ENCODE measurements at places on chromosomes 4 and X.

DNA sequence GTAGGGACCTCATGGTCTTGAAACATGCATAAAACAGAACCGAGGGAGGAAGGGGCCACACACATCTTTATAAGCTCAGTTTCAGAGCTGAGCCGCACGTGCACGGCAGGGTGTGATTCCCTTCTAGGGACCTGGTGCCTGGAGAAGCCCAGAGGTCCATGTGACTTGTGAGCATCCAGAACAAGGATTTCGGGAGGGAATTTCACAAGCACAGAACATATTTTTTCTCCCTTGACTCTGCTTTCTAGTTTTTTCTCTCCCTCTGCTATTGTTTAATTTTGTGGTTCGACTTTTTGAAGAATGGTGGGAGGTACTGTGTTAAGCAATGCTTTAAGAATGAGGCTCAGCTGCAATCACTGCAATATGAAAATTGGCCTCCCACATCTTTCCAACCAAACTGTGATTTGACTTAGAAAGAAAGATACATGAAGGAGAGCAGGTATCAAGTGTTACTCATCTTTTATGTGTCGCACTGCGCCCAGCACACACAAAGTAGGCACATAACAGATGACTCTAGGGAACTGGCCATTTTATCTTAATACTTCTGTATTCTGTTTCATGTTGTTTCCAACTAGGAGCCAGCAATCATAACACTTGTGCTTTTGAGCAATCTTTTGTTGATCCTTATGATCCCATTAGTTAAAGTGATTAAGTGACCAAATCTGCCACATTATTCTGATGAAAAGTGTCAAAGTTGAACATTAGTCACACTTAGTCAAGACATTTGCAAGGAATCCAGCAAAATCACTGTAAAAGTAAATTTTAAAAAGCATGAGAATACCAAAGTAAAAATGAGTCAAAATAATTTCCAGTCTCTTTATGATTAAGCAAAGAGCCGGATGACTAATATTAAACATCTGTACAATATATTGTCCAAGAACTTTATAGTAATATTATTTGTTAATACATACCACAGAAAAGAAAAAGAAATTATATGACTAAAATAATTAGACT, 86.4 kb downstream of the SHISA3 start:
- DNase-seq = no peak

DNA sequence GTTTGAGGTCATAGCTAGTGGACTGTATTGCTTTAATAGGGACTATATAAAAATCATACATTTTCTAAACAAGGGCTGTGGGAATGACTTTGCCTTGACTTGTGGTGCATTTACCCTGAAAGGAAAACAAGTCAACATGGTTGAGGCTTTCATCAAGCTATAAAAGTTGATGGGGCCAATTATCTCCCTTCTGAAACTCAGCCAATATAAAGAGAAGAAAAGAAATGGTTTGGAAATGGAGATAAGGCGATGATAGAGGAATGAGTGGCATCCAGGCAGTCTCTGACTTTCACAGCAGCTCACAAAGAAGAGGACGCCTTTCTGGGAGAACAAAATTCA, 118.7 kb downstream of the SMARCA1 start:
- no peak for DNase-seq

DNA sequence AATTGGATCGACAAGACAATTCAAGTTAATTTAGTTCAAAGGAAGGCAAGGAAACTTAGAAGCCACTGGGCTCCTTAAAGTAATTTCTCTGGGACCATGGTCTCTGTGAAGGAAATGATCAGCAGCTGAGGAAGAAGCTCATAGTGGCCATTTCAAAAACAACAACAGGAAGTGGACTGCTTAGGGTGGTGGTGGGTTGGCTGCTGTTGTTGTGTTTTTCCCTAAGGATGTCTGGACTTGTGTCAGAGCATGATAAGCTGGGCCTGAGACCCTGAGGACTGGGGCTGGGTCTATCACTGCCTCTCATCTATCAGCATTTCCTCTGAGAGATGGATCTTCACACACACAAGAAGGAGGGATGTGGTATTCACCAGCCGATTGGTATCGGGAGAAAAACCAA, 18.3 kb downstream of the KDR start:
- no peak for DNase-seq

GRCh38 chr4:55965585-55965984, 16.8 kb downstream of the CEP135 start:
- DNase-seq = no peak

- DNase-seq = no peak
Observed at GRCh38 chr4:170741856-170742255, 652.1 kb upstream of the AADAT start.

DNA sequence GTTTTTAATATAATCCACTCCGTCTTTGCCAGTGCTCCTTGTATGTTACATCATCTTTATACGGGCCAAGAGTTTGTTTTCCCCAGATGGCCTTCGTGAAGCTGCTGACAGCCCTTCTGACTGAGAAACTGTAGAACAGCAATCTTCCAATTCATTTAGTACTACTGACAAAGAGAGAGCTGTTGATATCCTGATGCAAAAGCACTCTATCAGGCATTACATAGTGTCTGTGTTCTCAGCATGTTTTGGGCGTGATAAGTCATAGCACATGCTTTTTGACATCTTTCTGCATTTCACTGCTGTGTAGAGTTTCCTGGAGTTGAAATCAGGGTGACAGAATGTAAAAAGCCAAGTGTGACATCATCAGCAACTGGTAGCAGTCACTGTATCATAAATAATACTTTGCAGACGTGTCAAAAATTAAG, 746.3 kb upstream of the FAM241A start:
- peak; percentile 59 for DNase-seq

- DNase-seq = peak; percentile 77
Observed at GRCh38 chrX:13373431-13374187, 53.8 kb upstream of the ATXN3L start.

- no peak for DNase-seq
Observed at GRCh38 chr4:184329659-184330400, 112.2 kb upstream of the ENPP6 start.

DNA sequence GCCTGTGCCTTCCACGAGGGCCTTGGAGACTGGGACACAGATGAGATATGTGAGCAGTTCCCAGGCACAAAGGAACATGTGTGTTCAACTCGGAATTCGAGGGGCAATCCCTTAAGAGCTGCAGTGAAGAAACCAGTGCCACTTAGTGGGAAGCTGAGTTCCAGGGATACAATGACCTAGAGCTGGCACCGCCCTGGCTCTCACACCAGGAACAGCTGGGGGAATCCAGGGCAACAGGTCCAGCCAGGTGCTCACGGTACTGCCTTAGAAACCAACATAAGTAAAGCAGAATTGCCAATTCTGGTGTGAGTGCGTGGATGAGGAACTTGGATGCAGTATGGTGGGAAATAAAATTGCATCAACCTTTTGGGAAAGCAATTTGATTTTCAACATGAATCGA, 122.9 kb downstream of the AFAP1 start:
- DNase-seq = no peak

- DNase-seq = no peak
Observed at GRCh38 chrX:133859336-133859735, 126.1 kb downstream of the GPC3 start.

GRCh38 chr4:127445471-127445870, 187.3 kb upstream of the INTU start:
- DNase-seq = no peak

DNA sequence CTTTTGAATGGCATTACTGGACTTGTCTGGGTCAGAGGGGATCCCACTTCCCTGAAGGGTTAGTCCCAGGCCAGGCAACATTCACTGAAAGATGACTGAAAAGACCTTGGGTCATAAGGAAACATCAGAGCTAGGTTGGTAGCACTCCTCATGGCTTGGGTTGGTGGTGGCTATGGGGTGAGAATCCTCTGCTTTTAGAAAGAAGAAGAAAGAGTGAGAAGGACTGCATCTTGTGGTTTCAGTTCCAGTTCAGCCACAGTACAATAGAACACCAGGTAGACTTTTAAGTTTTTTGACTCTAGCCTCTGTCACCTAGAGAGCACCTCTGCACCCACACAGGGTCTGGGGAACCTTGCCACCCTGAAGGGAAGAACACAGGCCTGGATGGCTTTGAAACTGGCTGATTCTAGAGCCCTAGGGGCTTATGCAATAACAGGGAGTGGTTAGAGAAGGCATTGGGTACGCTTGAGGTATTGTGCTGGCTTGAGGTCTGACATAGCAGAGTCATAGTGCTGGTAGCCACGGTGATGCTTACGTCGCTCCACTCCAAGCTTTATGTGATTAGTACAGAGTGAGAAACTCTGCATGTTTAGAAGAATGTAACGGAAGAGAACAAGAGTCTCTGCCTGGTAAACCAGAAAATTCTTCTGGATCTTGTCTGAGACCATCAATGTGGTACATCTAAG, 36.5 kb downstream of the PRR32 start:
- no peak for DNase-seq

GRCh38 chr4:184348311-184349233, 125.8 kb downstream of the IRF2 start:
- no peak for DNase-seq

DNA sequence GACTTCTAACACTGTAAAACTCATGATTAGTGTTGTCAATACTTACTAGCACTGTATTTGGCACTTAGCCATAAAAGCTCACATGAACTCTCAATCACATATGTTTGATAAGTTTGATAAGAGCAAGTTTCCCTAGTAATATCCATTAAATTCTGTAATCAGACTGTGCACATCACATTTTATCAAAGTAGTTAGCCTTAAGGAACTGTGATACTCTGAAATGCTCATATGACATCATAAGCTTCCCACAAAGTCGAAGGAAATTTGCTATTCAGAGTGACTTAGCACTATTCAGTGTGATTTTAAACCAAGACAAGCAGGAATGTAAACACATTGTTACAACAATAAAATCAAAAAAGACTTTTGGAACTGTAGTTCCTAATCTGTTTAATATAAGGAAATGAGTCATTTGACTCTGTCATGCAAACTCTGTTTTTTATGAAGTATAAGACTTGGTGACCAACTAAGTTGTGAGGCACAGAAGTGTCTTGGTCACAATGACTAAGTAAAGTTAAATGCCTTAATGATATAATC, 6.7 kb downstream of the SLC7A11 start:
- peak; percentile 90 for DNase-seq

GRCh38 chr4:52876069-52876468, 14.0 kb downstream of the RASL11B start:
- no peak for DNase-seq

GRCh38 chr4:172721659-172722058, 447.0 kb upstream of the GALNT7 start:
- DNase-seq = no peak

DNA sequence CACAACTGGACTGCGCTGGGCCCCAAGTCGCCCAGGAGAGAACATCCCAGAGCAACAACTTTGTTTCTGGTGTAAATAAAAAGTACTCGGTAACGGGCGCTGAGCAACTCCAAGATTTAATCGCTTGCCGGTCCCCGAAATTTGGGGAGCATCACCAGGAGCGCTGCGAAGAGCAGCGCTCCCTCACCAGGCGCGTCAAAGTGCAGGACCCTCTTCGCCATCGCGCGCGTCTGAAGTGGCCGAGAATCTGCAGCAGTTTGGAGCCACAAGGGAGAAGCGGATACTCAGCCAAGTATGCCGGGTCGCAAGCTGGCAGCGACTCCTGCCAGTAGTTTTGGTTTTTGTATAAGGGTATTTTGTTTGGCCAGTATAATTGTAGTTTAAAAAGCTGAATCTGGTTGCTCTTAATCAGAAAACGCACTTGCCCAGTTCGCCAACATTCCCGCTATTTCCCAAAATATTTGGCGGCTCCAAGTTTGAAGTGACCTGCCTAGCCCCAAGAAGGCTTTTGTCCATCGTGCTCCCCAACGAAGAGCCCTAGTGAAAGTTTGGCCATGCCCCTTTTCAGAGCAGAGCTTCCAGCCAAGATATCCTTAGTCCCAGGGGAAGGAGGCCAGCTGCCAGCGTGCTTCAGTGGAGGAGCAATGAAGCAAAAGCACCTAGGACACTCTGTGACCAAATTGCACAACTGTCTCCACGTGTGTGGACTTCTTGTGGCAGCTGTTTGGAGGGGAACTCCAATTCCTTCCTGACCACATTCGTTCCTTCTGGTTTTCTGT, 557 bp upstream of the KDR start:
- DNase-seq = no peak

- DNase-seq = peak; percentile 14
Observed at GRCh38 chrX:49106930-49107329, 16.6 kb downstream of the GPKOW start.

- DNase-seq = no peak
Observed at GRCh38 chr4:99885063-99885664, 9.1 kb downstream of the LAMTOR3 start.

DNA sequence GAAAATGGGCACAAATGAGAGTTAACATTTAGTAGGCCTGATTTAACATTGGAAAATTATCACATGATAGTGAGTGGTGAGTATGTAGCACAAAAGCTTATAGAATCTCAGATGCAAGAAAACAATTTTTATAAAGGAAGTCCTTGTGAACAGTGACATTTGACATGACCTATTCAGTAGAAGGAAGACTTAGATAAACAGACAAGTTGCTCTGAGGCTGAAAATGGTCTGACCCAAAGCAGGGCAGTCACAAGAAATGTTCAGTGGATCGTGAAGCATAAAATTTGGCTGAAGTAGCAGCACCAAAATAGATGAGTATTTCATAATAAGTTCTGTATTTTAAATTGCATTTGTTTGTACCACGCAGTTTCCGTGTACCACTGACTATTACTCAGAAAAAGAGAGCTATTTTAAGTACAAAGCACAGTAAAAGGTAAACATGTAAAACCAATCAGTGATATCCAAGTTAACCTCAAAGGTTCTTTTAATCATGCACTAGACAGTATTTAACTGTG, 605.7 kb upstream of the PABPC4L start:
- no peak for DNase-seq
